Astrocyte (in vitro differentiated cells and primary cell): ENCODE measurements at places on chromosomes 7 and 10. TPM values are rescaled to one million over a fixed set of nuclear protein-coding genes. Genes with fewer than 3 reads are reported as not detected.

DOCK4 gene
- total RNA-seq: 31.4 and 32.2 TPM in 2 replicates

DGKB gene
- total RNA-seq: 0.24 and 0.39 TPM in 2 replicates

DNA sequence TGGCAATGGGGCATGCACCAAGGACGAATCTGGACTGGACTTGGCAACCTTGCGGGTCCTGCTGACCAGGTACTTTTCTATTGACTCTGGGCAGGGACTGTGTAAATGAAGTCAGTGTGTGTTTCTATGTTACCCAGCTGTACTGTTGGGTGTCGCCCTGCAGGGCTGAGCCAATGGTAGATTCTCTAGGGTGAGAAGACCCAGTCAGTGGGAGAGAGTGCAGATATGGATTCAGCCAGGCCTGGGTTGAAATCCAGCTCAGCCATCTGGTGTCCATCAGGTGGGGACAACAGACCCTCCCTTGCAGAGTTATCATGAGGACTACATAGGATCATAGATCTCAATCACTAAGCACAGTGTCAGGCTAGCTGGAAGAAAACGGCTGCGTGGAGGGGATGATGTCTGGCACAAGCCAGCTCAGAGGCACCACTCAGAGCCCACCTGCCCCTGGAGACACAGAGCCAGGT is 4.9 kb upstream of the PPIF start:
- no peak for DNase-seq

DNAJB12 gene
- total RNA-seq: 24.3 and 24.8 TPM in 2 replicates
